Globus pallidus (tissue), 1 donor: ENCODE measurements at places on chromosomes 16 and 17.
A peak's percentile ranks its signal among the peaks of the same experiment; 100 is the strongest.

DNA sequence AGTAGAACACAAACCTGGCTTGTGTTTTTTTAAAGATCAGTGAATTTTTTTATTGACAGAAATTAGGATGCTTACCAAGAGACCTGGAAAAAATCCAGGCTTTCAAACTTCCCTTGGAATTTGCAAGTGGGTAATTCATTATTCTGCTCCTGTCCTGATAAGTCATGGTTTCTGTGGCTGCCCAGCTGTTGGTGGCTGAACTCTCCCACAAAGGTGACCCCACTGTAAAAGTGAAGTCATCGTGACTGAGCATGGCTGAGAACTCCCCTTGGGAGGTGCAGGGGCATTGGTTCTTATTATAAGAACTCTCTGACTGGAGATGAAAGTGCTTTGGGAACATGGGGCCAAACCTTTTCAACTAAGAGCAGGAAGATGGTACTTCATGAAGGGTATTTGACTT is 46.6 kb upstream of the TANC2 start:
- no peak for DNase-seq

GRCh38 chr17:5438716-5439445 is at the start of gene C1QBP:
Gene C1QBP, minus strand, starts transcription at chr17:5439155. Its CDS starts 82 bp downstream, at chr17:5439073.
- DNase-seq, result peak; percentile 88

GRCh38 chr16:31508706-31509195 is 560 bp upstream of the RUSF1 start:
- no peak for DNase-seq

- no peak for DNase-seq
Observed at GRCh38 chr16:84616515-84616914, 1.4 kb downstream of the COTL1 start.

DNA sequence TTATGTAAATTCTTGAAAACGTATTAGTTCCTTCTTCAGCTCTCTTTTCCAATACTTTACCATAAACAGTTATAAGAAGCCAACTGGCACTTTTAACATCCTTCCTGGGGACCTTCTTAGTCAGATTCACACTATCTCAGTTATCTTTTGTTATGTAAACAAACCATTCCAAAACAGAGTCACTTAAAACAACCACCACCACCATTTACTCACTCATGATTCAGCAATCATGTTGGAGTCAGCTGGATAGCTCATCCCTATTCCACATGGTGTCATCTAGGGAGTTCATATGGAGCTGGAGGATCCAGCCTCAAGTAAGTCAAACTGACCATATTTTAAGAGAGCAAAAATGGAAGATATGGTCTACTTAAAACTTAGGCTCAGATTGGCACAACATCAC is 240.3 kb upstream of the IRX3 start:
- DNase-seq, result no peak

- DNase-seq, result peak; percentile 88
Observed at GRCh38 chr17:38464251-38464722, 36.0 kb downstream of the ARHGAP23 start.

GRCh38 chr17:43740541-43740940 is 18.1 kb downstream of the SOST start:
- no peak for DNase-seq

GRCh38 chr17:13413001-13413400 is 188.7 kb downstream of the HS3ST3A1 start:
- DNase-seq, result no peak

DNA sequence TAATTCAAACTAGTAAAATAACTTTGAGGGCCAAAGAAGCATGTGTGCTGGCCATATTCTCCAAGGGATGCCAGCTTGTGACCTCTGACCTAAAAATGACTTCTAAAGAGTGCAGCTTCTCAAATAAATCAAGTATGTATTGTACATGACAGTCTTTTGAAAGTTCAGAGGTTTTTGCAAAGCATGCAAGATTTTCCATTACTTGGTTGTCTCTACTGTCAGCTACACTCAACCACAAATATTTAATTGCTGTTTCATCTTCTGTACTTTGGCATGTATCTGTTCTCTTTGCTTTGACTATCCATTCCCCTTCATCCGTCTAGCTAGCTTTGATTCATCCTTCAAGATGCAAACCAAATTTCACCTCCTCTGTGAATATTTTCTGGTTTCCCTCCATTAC is 121.9 kb upstream of the HS3ST2 start:
- DNase-seq, result no peak

- peak; percentile 91 for DNase-seq
Observed at GRCh38 chr16:18983565-18984434, at the start of gene TMC7. Gene TMC7, plus strand, starts transcription at chr16:18983934. Its CDS starts 130 bp downstream, at chr16:18984064.

GRCh38 chr17:16351831-16352230 is 1.4 kb downstream of the CENPV start:
- no peak for DNase-seq

DNA sequence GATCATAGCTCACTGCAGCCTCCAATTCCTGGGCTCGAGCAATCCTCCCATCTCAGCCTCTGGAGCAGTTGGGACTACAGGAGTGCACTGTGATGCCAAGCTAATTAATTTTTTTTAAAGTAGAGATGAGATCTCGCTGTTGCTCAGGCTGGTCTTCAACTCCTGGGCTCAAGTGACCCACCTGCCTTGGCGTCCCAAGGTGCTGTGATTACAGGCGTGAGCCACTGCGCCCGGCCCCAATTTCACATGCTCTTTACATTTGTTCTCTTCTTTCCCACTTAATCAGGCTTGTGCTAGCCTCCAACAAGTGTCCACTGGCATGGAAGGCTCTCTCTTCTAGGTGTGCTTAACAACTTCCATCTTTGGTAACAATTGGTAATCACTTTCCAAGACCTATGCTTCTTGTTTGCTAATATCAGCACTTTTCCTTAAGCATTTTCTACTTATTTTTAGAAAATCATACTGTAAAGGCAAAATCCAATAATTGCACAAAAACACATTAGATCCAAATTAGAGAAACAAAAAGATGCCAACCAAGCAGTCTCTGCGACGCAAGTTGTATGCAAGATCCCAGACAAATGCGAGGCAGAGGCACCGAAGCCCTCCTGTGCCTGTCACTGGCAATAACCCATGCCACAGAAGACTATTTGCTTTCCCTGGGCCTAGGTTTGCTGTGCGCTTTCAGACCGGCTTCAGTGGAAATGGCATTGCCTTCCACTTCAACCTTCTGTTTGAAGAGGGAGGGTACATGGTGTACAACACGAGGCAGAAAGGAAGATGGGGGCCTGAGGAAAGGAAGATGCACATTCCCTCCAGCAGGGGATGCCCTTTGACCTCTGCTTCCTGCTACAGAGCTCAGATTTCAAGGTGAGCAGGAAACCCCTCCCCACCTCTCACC is 52.6 kb downstream of the NOS2 start:
- DNase-seq, result no peak

GRCh38 chr16:80511824-80512592 is 28.8 kb upstream of the DYNLRB2 start:
- no peak for DNase-seq

DNA sequence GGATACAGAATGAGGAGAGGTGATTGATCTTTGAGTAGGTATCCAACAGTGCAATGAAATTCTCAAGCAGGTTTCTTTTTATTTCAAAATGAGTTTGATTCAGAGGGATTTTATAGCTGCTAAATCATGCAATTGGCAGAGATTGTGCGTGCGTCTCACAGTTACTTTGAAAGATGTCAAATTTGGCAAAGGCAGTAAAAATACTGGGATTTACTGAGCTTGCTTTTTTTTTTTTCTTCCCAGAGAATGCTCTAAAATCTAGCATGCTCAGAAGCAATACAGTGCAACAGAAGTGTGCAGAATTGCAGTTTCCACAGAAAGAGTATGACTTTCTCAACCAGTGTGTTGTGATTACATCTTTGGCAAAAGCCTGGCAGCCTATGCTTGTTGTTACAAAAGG is 410.7 kb upstream of the GOT2 start:
- DNase-seq, result no peak

DNA sequence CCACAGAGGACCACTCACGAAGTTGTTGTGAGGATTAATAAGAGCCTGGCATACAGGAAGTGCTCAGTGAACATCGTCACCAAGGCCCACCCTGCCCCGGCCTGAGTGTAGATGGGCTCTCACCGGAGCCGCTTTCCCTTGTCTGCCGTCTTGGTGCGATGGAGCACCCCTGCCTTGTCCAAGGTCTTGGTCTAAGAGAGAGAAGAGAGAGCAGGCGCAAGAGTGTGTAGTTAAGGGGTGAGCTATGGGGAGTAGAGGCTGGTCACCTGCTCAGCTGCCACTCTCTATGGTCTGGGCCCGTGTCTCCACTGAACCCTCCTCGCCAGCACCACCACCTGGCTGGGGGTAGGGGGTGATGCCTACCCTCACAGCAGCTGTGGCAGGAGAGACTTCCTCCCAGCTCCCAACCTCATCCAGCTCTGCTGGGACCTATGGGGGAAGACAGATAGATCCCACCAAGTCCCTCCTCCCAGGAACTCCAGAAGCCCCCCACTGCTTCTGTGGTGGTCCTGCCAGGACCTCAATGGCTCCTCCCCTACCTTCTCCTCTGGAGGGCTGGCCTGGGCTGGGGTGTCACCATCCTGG is 28.7 kb downstream of the ARHGAP27 start:
- no peak for DNase-seq

DNA sequence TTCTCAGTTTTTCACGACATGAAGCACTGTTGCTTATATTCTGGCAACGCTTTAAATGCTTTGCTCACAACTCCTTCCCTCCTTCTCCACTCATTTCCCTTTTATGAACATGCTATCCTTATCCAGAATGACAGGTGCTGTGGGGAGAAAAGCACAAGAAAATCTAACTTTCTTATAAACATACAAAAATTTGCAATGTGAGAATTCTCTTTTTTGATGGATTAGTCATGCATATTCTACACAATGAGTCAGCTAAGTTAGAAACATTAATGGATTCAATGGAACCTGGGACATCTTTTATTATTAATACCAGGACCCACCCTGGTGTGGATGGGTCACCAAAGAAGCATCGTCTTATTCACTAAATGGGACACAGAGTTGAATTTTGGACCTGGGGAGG is 234.6 kb upstream of the CDH5 start:
- no peak for DNase-seq

GRCh38 chr16:8645831-8646230 is 24.3 kb downstream of the METTL22 start:
- DNase-seq, result no peak

DNA sequence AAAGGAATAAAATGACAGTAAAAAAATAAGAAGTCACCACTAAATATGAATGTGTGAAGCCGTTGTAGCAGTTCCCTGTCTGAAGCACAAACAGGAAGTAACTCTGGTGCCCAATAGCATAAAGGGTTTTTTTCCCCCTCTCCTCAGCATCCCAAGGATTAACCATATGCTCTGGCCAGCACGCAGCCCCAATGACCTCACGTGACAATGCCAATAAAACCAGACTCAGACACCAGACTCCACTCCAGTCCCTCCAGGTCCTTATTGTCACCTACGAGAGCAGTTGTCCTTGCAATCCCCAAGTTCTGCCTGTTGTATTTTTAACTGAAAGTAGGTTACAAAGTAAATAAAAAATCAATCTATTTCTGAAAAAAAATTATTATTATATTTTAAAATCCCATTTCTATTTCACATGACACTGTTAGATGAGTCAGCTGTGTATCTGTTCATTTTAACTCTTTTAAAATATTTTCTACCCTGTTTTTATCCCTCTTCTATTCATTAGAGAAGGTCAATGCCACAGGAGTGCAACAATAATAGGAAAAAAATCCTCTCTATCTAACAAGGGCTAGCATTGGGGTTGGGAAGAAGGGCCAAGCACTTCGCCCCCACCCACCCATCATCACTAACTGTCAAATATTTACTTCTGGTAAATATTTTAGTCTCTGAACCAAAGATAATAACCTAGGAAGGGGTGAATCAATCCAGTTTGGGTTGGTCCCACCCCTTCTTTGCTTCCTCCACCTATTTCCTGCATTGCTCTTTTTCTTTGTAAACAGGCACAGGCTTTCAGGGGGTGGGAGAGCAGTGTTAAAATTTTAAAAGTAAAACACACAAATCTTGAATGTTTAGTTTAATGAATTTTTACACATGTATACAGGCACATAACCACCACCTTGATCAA is 6.6 kb downstream of the PRAC1 start:
- DNase-seq, result no peak

DNA sequence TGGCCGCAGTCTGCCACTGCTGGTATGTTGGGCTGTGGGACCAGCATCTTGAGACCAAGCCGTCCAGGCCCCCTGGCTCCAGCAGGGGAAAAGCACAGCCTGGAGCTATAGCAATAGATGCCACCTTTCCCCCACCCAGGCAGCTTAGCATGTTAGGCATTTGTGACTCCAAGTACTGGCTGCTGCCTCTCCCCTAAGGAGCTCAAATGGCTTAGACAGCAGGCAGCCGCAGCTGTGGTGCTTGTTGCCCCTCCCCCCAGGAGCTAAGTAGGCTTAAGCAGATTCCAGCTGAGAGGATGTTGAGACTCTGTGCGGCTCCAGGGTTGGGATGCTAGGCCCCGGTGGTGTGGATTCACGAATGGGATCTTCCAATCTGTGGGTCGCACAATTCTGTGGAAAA is 88.8 kb upstream of the ANKFN1 start:
- no peak for DNase-seq

DNA sequence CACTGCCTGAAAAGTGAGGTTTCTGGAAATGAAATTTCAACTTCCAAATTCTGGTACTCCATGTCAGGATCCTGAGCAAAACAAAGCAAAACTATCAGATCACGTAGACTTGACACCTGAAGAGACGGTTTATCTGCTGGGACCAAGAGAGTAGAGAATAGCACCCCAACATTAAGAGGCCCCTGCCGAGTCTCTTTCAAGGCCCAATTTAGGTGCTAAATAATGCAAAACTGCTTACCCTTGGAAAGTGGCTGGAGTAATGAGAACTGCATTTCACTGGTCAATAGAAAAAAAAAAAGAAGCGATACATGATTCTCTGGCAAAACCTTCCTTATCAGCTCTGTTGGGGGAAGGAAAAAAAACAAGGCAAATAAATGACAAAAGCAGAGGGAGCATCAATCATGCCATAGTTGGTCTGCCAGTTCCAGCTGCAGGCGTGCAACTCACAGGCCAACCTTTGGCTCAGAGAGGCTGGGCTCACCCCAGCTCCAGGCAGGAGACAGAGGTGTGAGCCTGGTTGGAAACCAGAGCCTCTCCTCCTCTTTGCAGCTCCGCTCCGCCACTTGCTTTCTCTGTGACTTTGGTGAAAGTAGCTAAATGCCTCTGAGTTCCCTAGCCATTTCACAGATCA is 595.2 kb downstream of the TOX3 start:
- DNase-seq, result no peak

- no peak for DNase-seq
Observed at GRCh38 chr17:57923182-57923872, 31.9 kb downstream of the CUEDC1 start.

GRCh38 chr16:65660390-65660789 is 538.5 kb upstream of the CDH11 start:
- DNase-seq, result no peak

DNA sequence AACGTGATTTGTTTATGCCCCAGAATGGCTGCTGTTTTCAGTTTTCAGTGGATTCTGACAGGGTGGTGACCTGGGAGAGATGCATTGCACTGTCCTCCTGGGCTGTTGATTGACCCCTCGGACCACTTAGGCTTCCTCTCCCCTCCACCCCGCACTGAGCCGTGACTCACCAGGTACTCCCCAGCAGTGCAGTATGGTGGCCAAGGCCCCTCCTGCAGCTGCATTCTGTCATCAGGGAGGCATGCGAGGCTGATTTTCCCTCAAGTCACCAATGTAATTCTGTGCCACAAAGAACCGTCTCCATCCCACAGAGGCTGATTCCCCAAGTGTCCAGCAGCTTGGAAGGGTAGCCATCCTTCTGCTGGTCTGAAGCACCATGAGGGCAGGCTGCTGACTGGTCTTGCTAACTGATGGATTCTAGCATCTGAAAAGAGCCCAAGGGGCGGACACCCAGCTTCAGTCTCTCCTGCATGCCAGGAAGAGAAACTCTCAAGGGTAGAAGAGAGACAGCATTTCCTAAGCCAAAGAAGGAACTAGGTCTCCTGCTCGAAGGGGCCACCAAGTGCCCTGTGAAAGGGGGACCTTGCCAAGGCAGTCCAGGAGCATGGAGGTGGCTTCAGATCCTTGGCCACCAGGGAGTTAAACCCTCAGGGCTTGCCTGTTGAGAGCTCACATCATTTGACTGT is 148.1 kb downstream of the SOCS1 start:
- DNase-seq, result no peak
